ACHN (cell line): ENCODE measurements at places on chromosomes 7 and 10.
A peak's percentile ranks its signal among the peaks of the same experiment; 100 is the strongest.

GRCh38 chr7:18788026-18788425 lies 292.5 kb downstream of the HDAC9 start:
- DNase-seq, result no peak

DNA sequence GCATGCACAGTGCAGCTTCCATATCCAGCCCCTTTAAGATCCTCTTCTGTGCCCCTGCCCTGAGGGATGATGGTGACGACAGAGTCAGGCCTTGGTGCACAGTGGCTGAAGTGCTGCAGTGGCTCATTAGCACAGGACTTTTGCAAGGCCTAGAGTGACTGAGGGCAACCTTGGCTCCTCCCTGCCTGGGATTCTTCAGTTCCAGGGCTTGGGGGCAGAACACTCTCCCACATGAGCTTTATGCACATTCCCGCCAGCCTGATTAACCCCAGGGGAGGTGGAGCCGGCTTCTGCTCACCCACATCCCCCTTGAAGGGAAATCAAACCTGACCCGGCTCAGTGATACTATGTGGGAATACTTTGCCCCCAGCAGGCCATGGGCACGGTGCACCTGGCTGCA lies 253.4 kb downstream of the GALNT17 start:
- DNase-seq, result no peak

GRCh38 chr7:15853832-15854470 lies 167.5 kb upstream of the MEOX2 start:
- peak; percentile 25 for DNase-seq

DNA sequence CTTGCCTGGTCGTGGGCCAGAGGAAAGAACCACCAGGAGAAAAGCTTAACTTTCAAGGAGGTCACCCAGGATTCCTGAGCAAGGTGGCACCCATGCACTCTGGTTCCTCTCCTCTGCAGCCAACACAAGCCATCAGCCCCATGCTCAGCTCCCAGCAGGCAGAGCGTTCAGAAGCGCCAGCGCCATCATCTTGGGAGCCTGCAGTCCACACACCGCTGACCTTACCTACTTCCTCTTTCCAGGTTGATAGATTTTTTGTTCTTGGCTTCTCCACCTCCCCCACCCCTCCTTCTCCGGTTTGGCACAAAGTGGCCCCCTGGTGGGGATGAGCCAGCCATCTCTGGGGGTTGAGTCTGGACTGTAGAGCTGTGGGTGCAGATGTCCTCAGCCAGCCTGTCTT lies 1.7 kb upstream of the WDR86 start:
- no peak for DNase-seq

GRCh38 chr10:26839966-26840627 lies 20.7 kb downstream of the ABI1 start:
- DNase-seq, result no peak

GRCh38 chr7:40520986-40521738 lies 386.4 kb downstream of the SUGCT start:
- no peak for DNase-seq

GRCh38 chr7:21911341-21911875 lies 34.3 kb downstream of the CDCA7L start:
- no peak for DNase-seq

- no peak for DNase-seq
Measured at GRCh38 chr7:69208848-69209247, 389.4 kb upstream of the AUTS2 start.

GRCh38 chr7:19275000-19275399 lies 129.8 kb upstream of the FERD3L start:
- DNase-seq, result no peak

GRCh38 chr10:16870331-16870730 lies 53.1 kb upstream of the RSU1 start:
- no peak for DNase-seq

DNA sequence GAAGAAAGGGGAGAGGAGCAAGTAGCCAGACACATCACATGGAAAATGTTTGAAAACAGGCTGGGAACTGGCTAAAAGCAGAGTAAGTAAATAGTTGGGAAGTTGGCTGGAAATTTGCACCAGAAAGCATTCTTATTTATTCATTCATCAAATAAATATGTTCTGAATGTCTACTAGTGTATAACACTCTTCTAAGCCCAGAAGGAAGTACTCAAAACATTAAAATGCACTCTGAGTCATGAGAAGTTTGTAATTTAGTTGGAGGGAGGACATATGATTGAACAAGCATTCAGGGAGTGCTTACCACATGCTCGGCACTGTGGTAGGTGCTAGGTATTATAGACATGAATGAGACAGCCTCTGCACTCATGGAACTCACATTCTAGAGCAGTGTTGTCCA lies 37.0 kb upstream of the CNNM1 start:
- DNase-seq, result no peak

DNA sequence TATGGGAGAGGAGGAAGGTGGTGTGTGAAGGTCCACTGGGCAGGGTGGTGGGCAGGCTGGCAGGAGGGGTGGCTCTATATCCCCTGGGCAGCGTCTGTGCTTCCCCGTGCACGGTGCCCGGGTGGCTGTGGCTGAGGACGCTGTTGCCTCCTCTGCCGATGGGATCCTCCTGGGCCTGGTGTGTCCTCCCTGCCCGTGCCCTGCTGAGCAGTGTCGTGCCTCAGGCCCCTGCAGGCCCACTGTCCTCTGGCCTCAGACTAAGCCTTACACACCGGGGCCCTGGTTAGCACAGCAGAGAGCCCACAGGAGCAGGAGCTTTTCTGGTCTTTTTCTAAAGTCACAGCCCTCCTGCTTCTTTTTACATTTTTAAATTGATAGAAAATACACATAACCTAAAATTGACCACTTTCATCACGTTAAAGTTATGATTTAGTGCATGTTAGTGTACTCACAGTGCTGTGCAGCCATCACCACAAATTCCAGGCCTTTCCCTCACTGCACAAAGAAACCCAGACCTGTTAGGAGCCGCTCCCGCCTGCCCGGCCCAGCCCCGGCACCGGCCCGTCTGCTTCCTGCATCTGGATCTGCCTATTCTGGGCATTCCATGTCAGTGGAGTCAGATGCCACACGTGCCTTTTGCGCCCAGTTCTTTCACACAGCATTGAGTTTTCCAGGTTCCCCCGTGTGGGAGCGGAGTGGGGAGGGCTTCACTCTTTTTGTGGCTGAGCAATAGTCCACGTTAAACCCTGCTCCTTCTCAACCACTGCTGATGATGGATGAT lies 19.4 kb downstream of the PFKFB3 start:
- no peak for DNase-seq

DNA sequence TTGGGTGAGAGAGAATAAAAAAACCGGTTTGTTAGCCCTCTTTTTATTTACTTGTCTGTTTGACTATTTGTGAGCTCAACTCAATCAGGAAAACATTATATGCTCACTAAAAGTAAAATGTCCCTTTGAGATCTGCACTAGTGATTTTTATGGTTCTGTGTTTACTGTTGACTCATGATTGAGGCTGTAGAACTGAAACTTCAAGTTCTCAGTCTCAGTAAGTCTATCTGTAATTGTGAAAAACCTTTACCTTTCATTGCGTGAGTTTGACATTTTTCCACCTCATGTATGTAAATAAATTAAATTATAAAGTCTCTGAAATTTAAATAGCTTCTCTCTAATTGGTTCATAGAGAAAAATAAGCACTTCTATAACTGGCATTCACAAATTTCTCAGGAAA lies 17.0 kb upstream of the CASD1 start:
- DNase-seq, result no peak

DNA sequence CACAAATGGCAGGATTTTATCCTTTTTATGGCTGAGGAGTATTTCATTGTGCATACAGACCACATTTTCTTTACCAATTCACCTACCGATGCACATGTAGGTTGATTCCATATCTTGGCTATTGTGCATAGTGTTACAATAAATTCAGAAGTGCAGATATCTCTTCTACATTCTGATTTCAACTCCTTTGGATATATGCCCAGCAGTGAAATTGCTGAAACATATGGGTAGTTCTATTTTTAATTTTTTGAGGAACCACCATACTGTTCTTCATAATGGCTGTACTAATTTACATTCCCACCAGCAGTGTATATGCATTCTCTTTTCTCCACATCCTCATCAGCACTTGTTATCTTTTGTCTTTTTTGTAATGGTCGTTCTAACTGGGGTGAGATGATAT lies 1290.3 kb downstream of the XPNPEP1 start:
- DNase-seq, result no peak

- peak; percentile 90 for DNase-seq
Measured at GRCh38 chr7:55552320-55553023, 19.8 kb downstream of the VOPP1 start.

- no peak for DNase-seq
Measured at GRCh38 chr10:30765616-30766015, 136.1 kb upstream of the LYZL2 start.

- DNase-seq, result no peak
Measured at GRCh38 chr10:24926557-24926956, 25.8 kb downstream of the PRTFDC1 start.
